H1 (cell line): ENCODE measurements at places on chromosomes 3 and 15.

DNA sequence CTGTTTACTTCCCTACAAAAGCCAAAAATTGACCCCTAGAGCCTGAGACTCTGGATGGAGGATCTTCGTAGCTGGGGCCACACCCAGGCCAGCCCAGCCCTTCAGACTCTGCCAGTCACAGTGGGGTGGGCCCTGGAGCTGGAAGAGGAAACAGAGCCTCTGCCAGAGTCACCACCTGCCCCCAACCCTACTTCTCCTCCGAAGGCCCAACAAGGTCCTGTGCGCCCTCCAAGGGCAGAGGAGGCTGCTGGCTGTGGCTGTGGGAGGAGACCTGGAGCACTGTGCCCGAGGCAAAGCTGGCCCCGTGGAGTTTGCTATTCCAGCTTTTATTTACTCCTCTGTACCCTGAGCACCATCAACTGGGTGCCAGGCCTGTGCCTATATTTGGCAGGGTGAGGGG lies 19.0 kb downstream of the CISH start:
- DNase-seq = no peak

DNA sequence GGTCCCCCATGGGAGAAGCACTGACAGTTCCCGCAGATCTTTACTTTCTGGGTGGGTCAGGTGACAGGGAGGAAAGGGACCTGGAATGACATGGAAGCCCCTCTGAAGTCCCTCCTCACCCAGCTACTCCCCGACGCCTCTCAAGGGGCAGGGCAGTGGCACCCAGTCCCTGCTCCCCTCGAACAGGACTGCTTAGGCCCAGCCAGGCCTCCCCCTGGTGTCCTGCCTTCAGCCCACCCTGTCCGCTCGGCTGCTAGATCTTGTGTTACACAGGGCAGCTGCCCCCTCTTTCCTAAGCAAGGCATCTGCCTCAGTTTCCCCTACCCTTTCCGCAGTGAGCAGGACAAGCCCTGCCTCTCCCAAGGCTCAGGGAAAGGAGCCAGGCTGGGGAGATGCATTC lies 226.5 kb downstream of the XXYLT1 start:
- DNase-seq = no peak

GRCh38 chr3:38646630-38647029 lies 2.9 kb downstream of the SCN5A start:
- DNase-seq = peak; percentile 49

- DNase-seq = no peak
Observed at GRCh38 chr15:92619145-92620101, 36.2 kb downstream of the FAM174B start.

DNA sequence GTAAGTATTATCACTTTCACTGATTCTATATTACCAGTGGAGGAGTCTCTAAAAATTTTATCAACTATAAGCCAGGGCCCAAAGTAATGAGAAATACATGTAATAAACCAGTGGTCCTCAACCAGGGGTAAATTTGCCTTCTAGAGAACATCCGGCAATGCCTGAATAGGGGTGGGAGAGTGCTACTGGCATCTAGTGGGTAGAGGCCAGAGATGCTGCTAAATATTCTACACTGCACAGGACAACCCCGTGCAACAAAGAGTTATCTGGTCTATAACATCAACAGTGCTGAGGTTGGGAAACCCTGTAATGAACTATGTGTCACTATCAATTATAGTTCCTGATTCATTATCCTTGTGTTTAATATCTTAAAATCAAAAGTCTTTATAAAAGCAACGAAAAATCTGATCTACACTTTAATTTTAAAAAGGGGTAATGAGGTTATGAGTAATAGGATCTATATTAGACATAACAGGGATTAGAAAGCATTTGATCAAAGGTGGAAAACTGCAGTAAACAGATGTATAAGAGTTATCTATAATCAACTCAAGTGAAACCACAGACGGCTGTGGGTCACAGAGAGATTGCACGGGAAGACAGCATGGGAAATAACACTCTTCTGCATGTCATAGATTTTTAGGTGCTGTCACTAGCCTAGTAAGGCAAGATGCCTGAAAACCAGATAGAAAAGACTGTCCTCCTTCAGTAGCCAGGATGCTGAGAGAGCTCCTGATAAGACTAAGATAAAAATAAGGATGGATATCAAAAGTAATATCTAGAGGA lies 2.0 kb downstream of the LYSMD2 start:
- DNase-seq = no peak

DNA sequence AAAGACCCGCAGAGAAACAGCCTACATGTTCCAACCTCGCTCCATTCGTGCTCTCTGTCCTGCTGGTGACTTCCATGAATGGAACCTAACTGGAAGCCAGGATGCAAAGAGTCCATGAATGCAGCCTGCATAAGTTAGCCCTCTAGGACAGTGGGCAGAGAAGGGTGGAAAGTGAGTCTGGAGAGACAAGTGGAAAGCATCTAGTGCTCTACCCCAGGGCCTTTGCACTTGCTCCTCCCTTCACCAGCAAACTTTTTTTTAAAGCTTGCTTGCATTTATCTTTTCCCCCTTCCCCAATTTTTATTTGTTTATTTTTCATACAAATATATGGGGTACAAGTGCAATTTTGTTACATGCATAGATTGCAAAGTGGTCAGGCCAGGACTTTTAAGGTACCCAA lies 7.9 kb upstream of the CYP1A1 start:
- DNase-seq = no peak

- no peak for DNase-seq
Observed at GRCh38 chr3:59607656-59608055, 557.8 kb upstream of the CFAP20DC start.

- DNase-seq = no peak
Observed at GRCh38 chr3:59084583-59084982, 34.8 kb upstream of the CFAP20DC start.

GRCh38 chr3:188219147-188219546 lies 65.2 kb downstream of the LPP start:
- no peak for DNase-seq

DNA sequence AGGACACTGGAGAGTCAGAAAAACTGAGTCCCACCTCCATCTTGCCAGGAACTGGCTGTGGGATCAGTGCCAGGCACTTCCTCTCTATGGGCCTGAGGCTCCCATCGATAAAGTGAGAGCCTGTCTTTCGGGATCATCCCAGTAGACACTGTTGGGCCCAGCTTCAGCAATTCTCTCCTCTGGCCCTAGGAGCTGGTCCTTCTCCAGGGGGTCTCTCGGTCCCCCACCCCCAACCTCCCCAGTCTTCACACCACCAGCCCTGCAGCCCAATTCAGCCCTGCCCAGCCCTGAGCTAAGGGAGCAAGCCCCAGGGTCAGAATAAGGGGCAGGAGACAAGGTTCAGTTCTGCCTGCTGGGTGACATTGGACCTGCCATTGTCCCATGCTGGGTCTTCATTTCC lies 4.5 kb upstream of the LCTL start:
- DNase-seq = no peak

DNA sequence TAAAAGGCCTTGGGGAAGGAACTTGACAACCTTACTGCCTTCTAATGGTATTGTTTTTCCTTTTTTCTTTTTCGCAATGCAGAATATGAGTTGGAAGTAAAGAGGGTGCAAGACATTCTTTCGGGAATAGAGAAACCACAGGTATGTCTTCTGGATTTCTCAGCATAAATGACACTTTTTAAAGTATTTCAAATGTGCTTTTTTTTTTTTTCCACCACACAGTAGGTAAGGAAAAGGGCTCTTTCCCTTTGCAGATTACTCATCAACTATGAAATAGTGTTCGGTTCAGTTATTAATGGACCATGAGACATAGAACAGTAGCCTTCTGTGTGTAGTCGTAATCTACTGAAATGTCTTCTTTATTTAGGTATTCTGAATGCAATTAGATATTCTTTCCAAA lies 162.4 kb downstream of the GHSR start:
- no peak for DNase-seq
